ENCODE measurements at places on chromosomes 6 and 20. TPM values are rescaled to one million over a fixed set of nuclear protein-coding genes. Genes with fewer than 3 reads are reported as not detected.

BMP6 gene
- total RNA-seq: not detected

RNF39 gene
- not detected for total RNA-seq

TMC2 gene
- not detected for total RNA-seq

HLA-DPA1 gene
- total RNA-seq: 1.1 TPM

SRSF6 gene
- total RNA-seq: 60.7 TPM

SIGLEC1 gene
- total RNA-seq: not detected

ADTRP gene
- total RNA-seq: not detected

CD83 gene
- total RNA-seq: 6.6 TPM

STMN3 gene
- total RNA-seq: 6.6 TPM

EMILIN3 gene
- total RNA-seq: 1.3 TPM

NKX2-2 gene
- not detected for total RNA-seq

TRIM31 gene
- total RNA-seq: not detected

NRSN1 gene
- not detected for total RNA-seq

CALHM4 gene
- not detected for total RNA-seq
